ENCODE measurements at places on chromosomes 7 and 10.

GRCh38 chr7:50151001-50151400 is 58.0 kb upstream of the ZPBP start:
- DNase-seq, result no peak

DNA sequence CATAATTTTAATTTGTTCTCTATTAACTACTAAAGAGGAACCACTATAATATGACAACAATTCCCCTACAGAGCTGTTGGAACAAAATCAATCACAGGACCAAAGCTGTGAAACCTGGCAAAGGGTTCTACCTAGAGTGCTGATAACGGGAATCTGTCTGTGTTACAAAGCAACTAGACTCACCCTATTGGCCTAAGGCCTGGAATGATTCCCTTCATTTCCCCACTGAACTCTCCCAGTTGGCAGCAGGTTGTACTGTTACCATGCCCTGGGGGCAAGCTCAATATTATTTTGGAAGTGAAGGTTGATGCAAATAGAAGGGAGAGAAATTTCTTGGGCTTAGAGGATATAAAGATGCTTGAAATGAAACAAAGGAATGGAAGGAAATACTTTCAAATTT is 81.8 kb downstream of the SEMA3A start:
- no peak for DNase-seq

GRCh38 chr7:28155019-28155660 is 25.5 kb downstream of the JAZF1 start:
- no peak for DNase-seq

- no peak for DNase-seq
Measured at GRCh38 chr7:140674356-140674800, 1.6 kb downstream of the ADCK2 start.

GRCh38 chr7:6436385-6436685 is 11.4 kb downstream of the DAGLB start:
- DNase-seq, result no peak

DNA sequence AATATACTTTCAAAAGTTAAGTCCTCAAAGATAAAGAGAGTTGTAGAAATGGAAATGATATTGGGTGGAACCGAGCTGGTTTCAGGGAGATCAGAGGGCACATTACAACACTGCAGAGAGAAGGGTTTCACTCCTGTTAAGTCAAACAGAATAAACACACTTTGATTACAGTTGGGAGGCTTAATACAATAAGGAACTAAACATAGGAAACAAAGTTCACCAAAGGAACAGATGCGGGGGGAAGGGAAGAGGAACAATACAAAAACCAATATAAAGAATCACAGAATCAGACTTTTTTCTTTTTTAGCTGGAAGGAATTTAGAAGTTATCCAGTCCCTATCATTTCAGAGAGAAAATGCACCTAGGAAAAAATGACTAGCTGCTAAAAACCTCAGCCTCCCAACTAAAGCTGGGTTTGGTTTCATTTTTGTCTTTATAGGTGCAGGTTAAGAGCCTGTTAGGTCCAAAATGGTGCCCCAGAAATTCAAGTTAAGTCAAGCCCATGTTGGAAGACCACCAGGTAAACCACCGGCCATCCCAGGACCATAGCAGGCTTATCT is 81.9 kb downstream of the DNMBP start:
- DNase-seq, result no peak

- DNase-seq, result no peak
Measured at GRCh38 chr10:59865101-59865500, 41.3 kb downstream of the CCDC6 start.

DNA sequence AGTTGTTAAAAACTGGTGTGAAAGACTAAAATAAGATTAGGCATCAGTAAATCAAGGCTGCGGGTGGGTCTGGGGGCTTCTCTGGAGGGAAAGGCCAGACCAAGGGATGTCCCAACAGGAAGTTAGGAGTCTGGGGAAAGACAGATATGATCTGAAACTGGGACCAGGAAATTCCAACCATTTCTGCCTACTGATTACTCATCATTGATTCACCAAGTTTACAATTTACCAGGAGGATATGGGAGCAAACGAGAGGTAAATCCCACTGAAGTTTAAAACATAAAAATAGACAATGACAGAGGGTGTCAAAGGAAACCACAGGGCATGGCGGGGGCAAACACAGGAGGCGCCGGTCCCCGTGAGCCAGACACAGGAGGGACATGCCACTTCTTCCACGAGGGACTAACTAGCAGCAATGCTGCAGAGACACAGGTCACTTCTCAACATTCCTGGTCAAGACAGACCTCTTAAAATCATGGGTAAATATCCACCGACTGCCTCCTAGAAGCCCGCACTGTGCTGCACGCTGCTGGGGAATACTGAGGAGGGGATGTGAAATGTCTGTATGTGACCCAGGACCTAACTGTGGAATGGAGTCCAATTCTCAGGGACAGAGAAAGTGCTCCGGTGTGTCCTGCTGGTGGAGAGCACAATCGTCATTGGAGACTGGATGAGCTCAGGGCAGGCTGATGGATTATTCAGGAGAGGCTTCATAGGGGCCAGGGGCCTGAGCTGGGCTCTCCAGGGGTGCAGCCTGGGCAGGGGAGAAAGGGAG is 153.4 kb upstream of the KLF14 start:
- DNase-seq, result no peak

DNA sequence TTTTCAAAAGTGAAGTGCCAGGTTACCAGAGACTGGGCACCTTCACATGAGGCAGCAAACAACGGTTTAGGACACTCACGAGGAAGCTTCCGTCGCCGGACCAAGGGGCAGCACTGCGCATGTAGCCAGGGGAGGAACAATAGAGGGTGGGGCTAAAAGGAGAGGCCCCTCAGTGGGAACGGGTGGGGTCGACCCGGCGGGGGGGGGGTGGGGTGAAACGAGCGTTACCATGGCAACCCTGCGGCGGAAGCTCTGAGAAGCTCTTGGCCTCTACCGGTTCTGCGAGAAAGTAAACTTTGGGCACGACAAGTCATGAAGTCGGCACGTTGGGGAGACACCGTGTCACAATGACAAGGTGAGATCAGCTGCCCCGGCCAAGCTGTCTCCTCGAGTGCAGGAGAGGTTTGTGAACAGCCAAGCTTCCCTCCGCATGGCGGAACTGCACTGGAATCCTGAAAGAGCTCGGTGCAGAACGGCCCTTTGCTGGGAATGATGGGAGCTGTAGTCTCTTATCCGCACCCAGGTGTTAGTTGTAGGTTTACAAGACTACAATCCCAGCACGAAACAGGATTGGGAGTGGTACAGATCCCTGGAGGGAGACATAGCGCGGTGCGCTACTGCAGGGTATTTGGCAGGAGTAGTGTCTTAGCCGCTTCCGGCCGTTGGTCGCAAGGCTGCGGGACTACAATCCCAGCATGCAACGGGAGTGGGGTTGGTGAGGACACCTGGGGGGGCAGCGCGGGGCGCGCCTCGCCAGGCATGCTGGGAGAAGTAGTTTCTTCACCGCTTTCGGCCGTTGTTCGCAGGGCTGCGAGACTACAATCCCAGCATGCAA is 72.8 kb upstream of the ZNF722 start:
- DNase-seq, result peak; percentile 76

GRCh38 chr10:92593619-92594588 is 974 bp downstream of the KIF11 start:
- DNase-seq, result no peak

DNA sequence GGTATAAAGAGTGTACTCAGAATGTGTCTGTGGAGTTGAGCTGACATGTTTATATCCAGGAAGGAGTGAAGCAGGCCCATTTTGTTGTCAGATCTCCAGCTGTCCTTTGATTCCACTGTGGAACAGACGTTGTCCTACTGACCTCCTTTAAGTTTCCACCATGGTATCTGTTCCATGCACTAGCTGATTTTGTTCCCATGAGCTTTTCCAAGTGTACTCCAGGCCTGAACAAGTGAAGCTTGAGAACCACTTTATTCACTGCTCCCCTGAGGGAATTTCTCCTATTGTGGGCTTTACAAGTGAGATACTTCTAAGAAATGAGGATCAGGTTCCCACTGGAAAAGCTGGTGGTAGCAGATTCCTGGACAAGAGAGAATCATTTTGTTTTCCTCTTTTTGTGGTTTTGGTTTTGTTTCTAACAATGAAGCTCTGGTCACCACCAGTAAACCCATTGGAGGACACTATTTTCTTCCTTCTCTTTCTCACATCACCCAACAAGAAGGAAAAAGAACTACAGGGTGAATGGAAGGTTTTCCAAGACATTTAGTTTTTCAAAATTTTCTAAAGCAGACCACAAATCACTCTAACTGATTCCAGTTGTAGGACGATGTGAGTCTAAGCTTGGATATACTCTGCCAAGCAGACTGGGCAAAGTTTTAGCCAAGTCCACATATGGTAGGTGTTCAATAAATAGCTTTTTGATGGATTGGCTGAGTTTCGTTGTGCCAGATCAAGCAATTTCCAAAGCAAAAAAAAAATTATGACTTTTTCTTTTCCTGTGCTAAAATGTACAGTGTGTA is 144.2 kb downstream of the JCAD start:
- DNase-seq, result no peak
